Activated CD8-positive, alpha-beta T cell treated with anti-CD3 and anti-CD28 coated beads, Interleukin-2, amount 10 ng/mL, durations not matched to agents 7 days and 5 days (primary cell): ENCODE measurements at places on chromosomes 4 and X.

DNA sequence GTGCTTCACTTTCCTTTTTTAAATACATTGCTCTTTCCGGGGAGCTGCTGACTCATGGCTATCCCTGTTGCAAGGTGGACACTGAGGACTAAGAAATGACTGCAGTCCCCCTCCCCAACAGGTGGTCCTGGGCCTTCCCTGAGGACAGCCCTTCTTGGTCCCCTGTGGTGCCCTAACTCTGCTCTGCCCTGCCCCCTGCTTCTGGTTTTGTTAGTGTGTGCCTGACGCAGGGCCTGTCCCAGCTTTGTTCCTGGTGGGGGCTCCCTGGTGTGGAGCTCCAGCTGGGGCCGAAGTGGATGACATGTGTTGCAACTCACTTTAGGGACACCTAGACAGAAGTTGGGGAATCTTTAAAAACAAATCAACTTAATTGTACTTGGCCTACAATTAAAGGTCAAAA lies 81.9 kb downstream of the TMEM144 start:
- no peak for DNase-seq

- DNase-seq, result no peak
Measured at GRCh38 chr4:14132301-14132700, 504.8 kb upstream of the BOD1L1 start.

GRCh38 chr4:38095691-38096090 lies 135.5 kb downstream of the PTTG2 start:
- DNase-seq, result no peak

DNA sequence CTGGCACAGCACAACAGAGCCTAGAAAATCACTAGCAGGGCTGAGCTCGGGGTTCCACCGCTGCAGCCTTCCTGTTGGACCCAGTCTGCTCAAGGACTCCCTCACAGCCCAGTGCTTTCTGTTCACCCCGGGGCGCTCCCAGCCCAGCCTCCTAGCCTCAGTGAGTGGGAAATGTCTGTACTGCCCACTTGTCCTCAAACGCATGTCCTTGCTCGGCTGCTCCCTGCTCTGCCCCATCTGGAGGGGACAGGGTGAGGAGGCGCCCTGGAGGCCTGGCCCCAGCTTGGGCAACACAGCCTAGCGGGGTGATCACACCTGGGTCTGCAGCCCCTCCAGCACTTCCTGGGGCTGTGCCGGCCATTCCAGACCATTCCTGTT lies 11.9 kb upstream of the CCNQ start:
- no peak for DNase-seq

GRCh38 chr4:176758731-176759130 lies 34.0 kb downstream of the VEGFC start:
- DNase-seq, result no peak

- no peak for DNase-seq
Measured at GRCh38 chr4:123785538-123785937, 388.9 kb downstream of the SPRY1 start.

GRCh38 chr4:15469402-15470127 lies at the start of gene CC2D2A:
TSS of gene CC2D2A (plus strand) at chr4:15469882. CDS start at chr4:15475933, 6,051 bp downstream.
- no peak for DNase-seq
